ENCODE measurements at places on chromosomes 6 and 20.

DNA sequence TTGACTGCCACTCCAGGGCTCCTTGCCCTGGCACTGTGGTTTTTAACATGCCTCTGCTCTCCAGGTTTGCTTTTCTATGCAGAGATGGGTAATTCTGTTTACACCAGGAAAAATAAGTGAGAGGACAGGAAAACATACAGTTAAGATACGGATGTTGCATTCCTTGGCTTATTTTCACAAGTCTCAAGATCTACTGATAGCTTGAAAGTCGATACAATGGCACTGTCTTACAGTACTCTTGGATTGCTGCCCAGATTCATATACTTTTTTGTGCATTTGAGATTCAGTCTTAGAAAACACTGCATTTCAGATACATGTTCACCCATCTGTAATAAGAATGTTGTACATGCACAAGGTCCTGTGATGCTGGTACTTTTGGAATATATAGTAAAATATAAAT lies 159.6 kb upstream of the FLRT3 start:
- DNase-seq: no peak

- DNase-seq: no peak
Measured at GRCh38 chr6:165707067-165707853, 44.2 kb upstream of the PDE10A start.

- no peak for DNase-seq
Measured at GRCh38 chr20:22524393-22525015, 59.9 kb downstream of the FOXA2 start.

DNA sequence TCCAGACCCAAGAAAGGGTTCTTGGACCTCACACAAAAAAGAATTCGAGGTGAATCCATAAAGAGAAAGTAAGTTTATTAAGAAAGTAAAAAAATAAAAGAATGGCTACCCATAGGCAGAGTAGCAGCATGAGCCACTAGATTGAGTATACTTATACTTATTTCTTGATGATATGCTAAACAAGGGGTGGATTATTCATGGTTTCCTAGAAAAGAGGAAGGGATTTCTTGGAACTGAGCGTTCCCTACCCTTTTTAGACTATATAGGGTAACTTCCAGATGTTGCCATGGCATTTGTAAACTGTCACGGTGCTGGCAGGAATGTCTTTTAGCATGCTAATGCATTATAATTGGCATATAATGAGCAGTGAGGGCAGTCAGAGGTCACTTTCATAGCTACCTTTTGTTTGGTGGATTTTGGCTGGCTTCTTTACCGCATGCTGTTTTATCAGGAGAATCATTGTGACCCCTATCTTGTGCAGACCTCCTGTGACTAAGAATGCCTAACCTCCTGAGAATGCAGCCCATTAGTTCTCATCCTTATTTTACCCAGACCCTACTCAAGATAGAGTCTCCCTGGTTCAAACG lies 44.3 kb downstream of the TENT5A start:
- DNase-seq: no peak

Data from mesenchymal stem cell (in vitro differentiated cells and primary cell).